ENCODE measurements at places on chromosomes 11 and 22.

GRCh38 chr11:44600261-44600660, 34.8 kb downstream of the CD82 start:
- peak; percentile 58 for DNase-seq

GRCh38 chr11:115663790-115664189, 159.6 kb upstream of the CADM1 start:
- no peak for DNase-seq

- DNase-seq, result no peak
Measured at GRCh38 chr22:36870250-36870649, 9.4 kb downstream of the NCF4 start.

DNA sequence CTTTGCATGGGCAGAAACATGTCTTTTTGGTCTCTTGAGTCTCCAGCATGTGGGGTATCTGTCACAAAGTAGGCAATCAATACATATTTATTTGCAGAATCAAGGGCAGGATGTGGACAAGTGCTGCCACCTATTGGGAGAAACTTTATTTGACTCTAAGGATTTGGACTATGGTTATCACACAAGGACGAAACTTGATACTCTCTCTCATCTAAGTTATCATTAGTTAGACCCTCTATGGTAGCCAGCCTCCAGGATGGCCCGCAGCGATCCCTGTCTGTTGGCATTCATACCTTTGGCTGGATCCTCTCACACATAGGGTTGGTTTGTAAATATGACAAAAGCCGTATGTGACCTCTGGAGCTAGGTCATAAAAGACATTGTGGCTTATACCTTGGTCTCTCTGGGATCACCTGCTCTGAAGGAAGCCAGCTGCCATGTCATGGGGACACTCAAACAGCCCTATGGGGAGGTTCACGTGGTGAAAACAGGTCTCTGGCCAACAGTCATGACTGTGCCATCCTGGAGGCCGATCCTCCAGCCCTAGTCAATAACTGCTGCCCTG, 1.1 kb upstream of the FBXO7 start:
- peak; percentile 58 for DNase-seq

DNA sequence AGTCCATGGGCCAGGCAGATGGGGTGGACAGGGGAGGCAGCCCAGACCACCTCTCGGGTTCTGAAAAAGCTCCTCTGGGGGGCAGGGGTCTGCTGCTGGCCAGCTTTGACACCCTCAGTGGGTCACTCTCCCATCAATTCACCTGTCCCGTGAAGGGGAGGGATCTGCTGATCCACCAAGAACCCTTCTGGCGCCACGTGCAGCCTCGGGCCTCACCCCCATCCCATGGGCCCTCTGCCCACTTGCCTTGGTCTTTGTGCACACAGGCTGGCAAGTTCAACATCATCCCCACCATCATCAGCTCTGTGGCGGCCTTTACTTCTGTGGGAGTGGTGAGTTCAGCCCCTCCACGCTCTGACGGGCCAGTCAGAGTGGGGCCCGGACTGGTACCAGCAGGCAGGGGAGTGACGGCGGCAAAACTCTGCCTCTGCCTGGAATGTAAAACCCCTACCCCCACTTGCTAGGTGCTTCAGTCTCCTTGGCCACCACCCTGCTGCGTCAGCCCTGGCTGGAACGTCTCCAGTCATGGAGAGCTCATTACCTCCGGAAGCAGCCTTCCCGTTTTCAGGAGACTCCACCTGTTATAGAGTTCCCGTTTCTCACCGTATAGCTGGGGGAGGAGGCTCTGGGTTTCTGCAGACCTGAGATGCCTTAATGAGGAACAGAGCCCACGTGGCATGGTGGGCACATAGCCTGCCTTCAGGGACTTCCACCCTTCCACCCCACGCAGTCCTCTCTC, 12.7 kb downstream of the PRG3 start:
- DNase-seq, result no peak

GRCh38 chr22:32707971-32708370, 93.5 kb upstream of the TIMP3 start:
- no peak for DNase-seq

GRCh38 chr22:41263704-41264103, 22.3 kb downstream of the RANGAP1 start:
- DNase-seq, result no peak

GRCh38 chr11:74006743-74007304, 2.1 kb downstream of the UCP3 start:
- DNase-seq, result no peak

DNA sequence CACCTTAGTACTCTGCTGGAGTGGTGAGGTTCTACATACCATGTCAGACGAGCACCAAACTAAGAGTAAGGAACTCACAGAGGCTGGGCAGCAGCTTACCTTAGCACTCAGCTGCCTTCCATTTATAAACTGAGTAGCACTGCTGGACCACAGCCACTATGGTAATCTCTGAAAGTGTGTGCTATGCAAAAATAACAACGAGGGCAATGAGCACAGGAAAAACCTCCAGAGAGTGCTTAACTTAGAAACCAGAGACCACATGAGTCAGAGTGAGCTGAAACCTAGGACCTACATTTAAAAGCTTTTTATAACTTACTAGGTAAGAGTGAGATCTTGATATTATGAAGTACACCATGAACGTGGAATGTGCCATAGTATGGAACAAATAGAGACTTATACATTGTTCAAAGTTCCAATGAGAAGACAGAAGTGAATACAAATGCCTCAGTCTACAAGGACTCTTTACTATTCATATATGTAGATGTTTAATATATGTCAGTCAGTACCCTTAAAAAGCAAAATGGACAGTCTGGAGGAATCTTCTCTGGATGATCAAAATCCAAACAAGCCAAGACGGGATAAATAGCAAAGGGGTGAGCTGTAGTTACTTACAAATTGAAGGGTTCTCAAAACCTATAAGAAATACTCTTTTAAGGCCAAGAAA, 17.2 kb upstream of the CD59 start:
- DNase-seq, result no peak

DNA sequence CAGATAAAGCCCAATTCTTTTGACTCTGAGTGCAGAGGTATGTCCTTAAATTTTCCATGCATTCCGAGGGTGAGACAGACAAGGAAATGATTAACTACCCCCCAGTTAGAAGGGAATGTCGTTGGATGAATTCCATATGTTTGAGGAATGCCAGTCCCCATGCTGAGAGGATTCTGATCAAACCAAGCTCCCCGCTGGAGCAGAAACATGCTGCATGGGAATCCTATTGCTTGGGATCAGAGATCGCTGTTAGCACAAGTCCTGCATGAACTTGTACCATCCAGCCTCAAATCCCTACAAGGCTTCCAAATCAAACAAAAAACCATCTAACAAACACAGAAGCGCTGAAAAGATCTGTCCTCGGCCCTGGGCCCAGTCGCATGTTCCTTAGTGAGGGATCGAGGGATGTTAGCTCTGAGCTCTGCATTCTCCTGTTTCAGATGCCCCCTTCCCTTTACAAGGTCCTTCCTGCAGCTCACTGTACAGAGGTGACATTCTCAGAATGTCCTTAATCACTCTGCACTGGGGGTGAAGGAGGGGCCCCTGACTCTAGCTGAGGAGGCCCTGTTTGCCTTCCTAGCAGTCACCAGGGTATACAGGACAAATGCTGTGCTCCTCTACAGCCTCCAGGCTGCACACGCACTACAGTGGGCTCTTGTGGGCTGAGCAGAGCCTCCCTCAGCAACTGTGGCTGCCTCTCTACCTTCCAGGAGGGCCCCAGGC, 353.4 kb downstream of the TENM4 start:
- peak; percentile 41 for DNase-seq

DNA sequence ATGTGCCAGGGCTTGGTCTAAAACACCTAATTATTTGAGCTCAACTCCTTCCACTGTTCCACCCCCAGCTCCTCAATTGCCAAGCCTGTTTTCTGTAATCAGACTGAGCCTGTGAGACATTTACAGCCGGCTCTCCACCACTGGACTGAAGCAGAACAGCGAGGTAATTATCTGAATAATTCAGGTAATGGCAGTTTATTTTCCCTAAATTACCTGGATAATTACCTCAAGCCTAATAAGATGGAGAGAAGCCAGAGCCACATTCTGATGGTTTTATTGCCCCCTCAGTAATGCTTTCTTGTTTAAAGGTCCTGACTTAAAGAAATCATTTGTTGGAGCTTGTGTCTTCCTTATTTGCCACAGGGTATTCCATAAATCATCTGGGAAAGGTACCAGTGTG, 64.2 kb downstream of the FZD4 start:
- DNase-seq, result no peak

DNA sequence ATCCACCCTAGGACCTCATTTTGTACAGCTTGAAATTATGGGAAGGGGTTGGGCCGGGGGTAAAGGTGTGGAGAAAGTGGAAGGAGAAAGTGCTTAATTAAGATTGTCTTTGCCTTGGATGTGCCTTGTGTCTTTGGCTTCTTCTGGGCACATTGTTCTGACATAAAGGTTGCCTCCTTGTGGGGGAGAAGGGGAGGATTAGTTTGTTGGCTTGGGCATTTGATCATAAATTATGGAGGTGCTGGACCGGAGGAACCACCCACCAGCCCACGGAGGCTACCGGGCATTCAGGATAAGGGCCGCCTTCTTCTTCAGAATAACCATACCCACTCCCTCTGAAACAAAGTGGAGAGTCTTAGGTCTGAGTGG, 1.3 kb downstream of the PAFAH1B2 start:
- peak; percentile 9 for DNase-seq

- DNase-seq, result no peak
Measured at GRCh38 chr11:128354476-128354875, 232.9 kb downstream of the ETS1 start.

DNA sequence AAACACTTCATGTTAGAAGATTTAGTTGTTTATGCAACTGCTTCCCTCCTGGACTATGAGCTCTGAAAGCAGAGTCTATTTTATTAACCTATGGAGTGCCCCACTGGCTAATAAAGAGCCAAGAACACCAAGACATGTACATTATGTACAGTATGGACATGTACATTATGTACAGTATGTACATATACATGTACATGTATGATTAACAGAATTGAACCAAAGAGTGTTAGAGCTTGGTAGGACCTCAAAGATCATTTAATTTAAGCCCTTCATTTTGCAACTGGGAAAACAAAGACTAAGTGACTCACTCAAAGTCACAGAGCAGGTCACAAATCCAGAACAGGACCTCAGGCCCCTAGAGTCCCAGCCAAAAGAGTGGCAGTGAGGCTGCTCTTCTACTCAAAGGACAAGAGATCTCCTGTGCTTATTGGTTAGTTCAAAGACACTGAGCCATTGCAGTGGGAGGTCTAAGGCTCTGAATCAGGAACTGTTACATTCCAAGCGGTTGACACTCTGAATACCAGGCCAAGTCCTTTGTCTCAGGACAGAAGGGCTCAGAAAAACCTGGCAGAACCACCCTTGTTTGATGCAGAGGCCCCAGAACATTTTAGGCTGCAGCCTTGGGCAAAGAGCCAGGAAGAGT, 103.8 kb downstream of the FAM168A start:
- no peak for DNase-seq

DNA sequence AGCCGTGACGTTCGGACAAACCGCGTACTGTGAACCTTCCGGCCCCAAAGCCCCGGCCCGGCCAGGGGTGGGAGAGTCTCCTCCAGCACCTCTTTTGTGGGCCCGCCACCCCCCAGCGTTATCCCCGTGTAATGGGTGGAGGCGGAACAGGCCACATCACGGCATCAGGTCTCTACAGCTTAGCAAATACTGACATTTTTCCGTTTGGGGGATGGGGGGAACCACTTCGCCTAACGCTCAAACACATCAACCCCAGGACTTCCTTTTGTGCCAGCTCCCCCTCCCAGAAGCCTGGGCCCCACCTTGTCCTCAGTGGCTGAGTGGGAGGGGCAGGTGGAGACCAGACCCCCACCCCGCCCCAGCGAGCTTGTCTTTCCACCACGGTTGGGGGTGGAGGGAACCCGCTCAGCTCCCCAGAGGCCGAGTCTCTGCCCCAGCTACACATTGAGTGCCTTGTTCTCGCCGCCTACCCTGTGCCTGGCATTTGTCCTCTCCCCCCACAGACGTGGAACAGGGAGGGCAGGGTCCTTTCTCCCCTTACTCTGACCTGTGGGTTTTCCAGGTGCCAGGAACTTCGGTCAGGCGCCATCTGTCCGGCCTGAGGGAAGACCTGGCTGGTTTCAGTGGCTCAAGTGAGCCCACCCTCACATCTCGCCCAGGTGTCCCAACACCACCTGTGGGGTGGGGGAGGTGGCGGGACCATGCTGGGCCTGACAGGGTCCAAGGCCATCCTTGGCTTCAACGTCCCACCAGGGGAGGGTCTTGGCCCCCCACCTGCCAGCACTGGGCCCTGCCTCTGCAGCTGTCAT, 29.6 kb downstream of the SBF1 start:
- DNase-seq, result no peak

- no peak for DNase-seq
Measured at GRCh38 chr11:78187366-78188285, 800 bp downstream of the KCTD21 start.

- DNase-seq, result no peak
Measured at GRCh38 chr11:33387996-33388395, 130.8 kb downstream of the HIPK3 start.

DNA sequence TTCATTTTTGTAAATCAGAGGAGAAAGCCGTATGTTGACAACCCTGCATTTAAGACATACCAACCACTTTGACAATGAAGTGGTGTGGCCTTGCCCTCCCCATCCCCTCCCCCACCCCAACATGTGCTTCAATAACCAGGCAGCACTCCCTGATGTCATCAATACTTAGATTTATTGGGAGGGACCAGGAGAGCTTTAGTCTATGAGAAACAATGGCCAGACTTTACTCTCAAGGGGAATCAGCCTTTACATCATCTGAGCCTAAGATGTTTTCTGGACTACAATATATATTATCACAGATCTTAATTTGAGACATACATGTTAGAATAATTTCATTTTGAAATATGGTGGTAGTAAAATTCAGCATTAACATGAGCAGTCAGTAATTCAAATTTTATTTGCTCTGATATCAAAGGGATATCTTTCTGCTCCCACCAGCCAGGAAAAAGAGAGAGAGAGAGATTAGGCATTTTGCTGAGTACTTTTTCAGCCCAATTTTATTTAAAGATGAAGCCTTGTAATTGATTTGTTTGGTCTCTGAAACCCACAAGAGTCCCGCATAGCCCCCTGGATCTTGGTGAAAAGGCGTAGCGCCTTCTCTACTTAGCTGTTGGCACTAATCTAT, 38.1 kb downstream of the PARVA start:
- no peak for DNase-seq

Measured in retina (tissue), 1 donor.